Activated CD4-positive, alpha-beta T cell treated with anti-CD3 and anti-CD28 coated beads for 24 hours (primary cell): ENCODE measurements at places on chromosomes 7 and 10.

- no peak for DNase-seq
Observed at GRCh38 chr10:127353544-127353943, 157.2 kb upstream of the INSYN2A start.

DNA sequence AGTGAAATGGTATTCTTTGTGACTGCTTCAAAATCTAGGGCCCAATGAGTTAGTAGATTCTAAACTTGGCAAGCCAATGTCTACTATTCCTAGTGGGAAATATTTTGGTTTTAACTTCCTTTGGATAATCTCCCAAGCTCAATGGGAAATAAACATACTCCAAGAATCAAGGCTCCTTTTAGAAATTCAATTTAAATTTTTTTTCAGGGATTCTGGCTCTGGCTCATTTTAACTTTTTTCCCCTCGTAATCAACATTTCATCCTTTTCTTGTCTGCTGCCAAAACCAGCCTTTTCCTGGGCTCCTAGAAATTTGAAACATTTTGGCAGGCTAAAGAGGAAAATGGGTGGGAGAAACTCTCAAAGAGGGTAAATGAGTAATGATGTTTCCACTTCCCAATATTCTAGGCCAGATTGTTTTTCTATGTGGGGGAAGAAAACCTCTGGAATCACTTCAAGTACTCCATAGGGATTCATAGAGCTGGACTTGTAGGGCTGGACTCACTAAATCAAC, 85.6 kb upstream of the AGR3 start:
- DNase-seq = no peak

GRCh38 chr7:25580141-25580540, 351.9 kb upstream of the NPVF start:
- DNase-seq = no peak

DNA sequence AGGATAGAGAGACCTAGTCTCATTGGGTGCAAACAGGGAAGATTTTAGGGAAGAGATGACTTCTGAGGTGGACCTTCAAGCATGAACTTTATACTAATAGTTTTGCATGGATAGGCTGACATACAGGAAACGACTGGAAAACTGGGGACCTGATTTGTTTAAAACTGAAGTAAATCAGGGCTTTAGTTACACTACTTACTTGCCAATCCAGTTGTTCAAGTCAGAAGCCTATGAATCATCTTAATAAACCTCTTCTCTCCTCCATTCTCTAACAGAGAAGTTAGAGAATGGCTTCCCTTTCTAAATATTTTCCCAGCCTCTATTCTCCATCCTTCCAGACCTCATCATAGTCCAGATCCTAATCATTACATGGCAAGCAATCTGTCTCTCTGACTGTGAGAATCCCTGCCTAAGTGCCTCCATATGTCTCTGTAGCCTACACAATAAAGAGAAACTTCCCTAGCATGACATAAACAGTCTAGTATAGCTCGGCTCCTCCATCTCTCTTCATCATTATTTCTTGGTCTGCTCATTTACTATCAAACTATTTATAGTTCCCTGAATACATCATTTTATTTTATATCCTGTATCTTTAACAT, 55.8 kb downstream of the PRKG1 start:
- DNase-seq = no peak

- DNase-seq = no peak
Observed at GRCh38 chr7:129828989-129829736, 123.6 kb downstream of the UBE2H start.

GRCh38 chr10:12873172-12873571, 128.3 kb downstream of the CCDC3 start:
- no peak for DNase-seq

- DNase-seq = no peak
Observed at GRCh38 chr7:4621396-4621795, 60.7 kb upstream of the FOXK1 start.

- no peak for DNase-seq
Observed at GRCh38 chr7:31049005-31049765, 2.9 kb upstream of the ADCYAP1R1 start.

- no peak for DNase-seq
Observed at GRCh38 chr10:11344550-11344949, 266.9 kb downstream of the USP6NL start.

DNA sequence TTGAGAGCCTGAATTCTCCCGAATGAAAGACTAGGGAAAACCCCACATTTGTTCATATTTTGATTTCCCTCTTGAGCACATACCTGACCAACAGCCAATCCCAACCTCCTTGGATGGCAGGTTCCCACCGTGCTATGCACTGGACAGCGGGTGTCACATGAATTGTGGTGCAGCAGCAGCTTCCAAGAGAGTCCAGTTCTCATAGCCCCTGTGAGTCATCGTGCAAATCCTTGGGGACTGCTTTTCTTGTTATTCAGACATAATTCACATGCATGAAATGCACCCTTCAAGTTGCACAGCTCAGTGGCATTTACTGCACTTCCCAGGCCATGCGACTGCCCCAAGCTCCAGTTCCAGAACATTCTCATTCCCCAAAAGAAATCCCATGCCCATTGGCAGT, 67.8 kb upstream of the PPP2R2D start:
- no peak for DNase-seq

GRCh38 chr10:52387744-52388143, 73.7 kb downstream of the DKK1 start:
- no peak for DNase-seq

DNA sequence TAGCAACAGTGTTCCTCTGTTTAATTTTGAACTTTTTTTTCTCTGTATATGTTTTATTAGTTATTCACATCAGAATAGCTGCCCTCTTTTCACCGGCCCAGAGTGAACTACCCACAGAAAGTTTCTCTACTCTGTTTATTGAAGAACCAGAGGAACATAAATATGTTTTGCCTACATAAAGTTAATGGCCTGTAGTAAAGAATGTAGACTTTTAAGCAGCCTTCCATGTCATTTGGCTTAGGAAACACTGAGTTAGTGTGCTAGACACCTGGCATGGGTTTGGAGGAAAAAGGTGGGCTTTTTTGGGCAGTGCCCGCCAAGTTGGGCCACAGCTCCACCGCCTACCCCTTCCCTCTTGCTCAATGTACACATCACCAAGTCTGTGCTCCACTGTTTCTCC, 8.9 kb upstream of the MEST start:
- DNase-seq = no peak

- DNase-seq = no peak
Observed at GRCh38 chr7:157402388-157402703, 65.5 kb downstream of the DNAJB6 start.

- DNase-seq = no peak
Observed at GRCh38 chr7:40826411-40827221, 691.8 kb downstream of the SUGCT start.

DNA sequence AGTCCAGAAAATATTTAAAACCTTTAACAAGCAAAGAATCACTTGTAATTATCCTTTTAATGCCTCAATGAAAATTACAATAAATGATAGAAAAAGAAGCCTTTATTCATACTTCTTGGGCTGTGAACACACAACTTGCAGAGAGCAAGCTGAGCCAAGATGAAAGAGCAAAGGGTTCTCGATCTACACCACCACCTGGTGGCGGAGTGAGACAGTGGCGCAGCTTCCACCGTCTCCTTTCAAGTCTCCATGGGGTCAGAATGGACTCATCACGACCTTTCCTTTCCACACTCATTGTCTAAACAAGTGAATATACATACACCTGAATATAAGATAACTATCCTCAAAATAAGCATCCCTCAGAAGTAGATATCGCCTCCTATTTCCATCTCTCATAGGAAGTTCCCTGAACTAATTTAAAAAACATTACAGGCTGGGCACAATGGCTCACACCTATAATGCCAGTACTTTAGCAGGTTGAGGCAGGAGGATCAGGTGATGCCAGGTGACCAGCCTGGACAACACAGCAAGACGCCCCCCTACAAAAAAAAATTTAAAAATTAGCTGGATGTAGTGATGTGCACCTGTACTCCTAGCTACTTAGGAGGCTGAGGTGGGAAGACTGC, 40.7 kb downstream of the ATE1 start:
- peak; percentile 29 for DNase-seq

GRCh38 chr7:131753620-131754222, 197.3 kb upstream of the PODXL start:
- DNase-seq = no peak

DNA sequence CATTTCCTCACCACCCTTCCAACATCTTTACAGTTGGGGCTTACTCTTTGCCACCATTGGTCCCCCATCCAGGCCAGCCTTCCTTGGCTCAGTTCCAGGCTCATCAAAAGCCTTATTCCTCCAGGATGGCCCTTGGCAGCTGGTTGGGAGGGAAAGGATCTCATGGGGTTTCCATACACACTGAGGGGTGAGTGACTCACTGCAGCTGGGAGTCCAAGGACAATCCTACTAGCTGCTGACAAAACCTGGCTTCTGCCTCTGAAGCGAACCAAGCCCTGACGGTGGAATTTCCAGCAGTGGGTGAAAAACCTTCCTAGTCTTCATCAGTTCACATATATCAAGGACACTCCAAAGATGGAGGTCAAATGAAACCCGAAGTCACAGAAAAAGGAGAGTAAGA, 22.9 kb downstream of the CRHR2 start:
- DNase-seq = no peak

- no peak for DNase-seq
Observed at GRCh38 chr7:94142281-94142680, 138.1 kb upstream of the BET1 start.

- DNase-seq = no peak
Observed at GRCh38 chr10:77643795-77644468, 6.3 kb upstream of the KCNMA1 start.

DNA sequence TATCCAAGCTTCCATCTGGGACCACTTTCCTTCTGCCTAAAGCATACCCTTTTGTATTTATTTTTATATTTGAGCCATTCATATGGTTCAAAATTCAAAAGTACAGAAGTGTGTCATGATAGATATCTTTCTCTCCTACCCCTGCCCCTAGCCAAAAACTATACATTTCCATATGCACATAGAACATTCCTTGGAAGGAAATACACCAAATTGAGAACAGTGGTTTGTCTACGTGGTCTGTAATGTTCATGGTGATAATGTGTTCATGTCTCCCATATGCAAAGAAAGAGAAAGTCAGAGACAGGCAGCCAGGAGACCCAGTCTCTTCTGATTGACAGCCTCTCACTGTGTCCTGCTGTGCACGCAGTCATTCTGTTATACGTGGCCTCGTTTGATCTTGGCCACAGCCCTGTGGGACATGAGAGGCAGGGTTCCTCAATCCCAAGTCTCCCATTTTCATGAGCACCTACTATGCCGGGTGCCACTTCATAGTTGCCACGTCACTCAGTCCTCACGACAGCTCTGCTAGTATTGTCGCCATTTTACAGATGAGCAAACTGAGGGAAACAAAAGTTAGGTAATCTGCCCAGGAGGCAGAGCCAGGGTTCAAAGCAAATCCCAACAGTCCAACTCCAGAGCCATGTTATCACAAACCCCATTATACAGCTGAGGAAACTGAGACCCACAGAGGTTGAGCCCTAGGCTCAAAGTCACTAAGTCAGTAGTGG, 8.0 kb upstream of the CDH23 start:
- DNase-seq = no peak

GRCh38 chr7:75986147-75986781, 8.1 kb downstream of the TMEM120A start:
- DNase-seq = no peak

- DNase-seq = no peak
Observed at GRCh38 chr7:47649919-47650318, 68.0 kb upstream of the TNS3 start.

- DNase-seq = no peak
Observed at GRCh38 chr10:76150139-76150875, 718.9 kb downstream of the LRMDA start.

- DNase-seq = no peak
Observed at GRCh38 chr10:18100669-18101068, 39.6 kb upstream of the CACNB2 start.

- DNase-seq = no peak
Observed at GRCh38 chr7:156496363-156496769, 144.2 kb upstream of the RNF32 start.

- DNase-seq = no peak
Observed at GRCh38 chr7:23247046-23247602, 549 bp downstream of the GPNMB start.
